ENCODE measurements at places on chromosomes 5 and 9.

DNA sequence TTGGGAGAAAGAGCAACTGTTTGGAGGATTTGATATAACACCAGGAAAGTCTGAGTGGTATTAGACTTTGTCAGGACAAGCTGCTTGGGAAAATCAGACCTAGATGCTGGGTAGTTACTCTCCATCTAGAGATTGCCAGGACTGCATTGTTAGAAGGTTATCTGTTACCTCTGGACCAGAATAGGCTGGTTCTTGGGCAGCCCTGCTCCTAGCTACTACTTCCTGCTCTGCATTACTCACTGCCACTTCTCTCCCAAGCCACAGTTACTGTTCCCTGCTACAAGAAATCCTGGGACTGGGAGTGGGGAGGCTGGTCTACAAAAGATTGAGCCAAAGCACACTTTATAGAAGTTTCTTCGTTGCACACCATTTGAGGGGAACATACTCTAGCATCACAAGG, 95.5 kb upstream of the KCNN2 start:
- no peak for DNase-seq

- no peak for DNase-seq
These were observed 34.4 kb upstream of the NSMF start for GRCh38 chr9:137493364-137494103.

DNA sequence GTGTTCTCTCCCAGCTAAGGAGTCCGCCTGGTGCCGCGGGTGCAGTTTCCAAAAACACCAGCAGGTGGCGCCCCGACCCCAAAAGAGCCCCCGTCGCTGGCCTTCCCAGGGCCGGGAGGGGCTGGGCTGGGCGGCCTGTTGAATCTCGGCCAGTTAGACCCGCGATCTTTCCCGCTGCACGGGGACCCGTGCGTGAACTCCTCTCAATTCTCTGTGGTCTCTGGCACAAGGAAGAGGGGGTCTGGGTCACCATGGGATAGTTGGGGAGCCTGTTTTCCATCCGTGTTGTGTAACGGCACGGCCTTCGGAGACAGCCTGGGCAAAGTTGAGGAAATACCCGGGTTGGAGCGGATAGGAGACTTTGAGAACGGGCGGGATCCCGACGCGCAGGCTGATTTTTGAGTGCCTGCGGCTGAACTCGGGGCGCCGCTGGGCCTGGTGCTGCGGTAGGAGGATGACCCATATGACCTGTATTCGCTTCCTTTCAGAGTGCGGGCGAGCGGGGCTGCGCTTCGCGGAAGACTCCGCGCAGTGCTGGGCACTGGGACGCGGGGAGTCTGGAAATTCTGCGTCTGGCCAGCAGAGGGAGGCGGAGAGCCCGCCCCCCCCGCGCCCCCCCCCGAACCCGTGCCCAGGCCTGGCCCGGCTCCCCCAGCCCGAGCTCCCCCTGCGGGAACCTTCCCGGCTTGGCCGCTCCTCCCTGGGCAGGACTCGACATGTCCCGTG, 7.9 kb upstream of the PSD2 start:
- no peak for DNase-seq

DNA sequence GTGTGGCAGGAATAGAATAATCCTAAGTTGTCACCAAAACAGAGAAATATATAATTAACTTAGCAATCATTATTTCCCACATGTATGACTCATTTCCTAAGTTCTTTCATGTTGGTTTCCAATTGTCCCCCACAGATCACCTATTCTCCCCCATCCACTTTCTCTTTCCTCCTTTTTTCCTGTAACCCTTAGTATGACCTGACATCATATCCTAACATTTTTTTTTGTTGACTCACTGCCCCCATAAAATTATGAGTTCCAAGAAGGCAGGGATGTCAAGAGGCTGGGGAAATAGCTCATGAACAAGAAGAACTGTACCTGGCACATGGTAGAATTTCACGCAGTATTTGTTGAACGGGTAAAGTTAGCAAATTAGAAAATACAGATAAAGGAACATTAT, 186.7 kb downstream of the DCP2 start:
- DNase-seq, result no peak

- DNase-seq, result no peak
These were observed 17.5 kb upstream of the DHFR start for GRCh38 chr5:80672140-80672736.

GRCh38 chr5:94407023-94407422, 211.4 kb downstream of the KIAA0825 start:
- DNase-seq, result no peak

DNA sequence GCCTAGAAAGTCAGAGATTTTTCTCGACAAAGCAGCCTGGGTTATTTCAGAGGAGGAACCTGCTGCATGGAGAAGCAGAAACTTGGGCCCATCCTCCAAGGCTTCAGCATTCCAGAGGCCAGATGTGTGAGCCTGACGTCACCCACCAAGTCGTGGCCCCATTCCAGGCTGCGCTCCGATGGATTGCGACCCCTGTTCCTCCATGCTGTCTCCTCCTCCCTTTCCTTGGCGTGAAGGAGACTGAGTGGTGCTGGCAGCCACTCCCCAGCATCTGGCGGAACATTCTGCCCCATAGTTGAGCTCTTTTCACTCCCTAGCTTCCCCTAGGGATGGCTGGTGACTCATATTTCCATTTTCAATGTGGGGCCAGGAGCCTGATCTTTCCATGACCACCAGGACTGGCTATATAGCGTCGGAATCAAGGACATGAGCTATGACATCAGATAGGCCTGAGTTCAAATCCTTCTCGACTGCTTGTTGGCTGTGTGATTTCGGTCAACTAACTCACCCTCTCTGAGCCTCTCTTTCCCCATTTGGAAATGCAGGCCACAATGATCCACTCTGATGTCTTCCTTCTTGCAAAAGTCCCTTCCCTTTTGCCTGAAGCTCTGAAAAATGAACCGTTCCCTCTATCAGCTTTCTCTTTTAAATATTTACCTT, 24.5 kb upstream of the DUSP1 start:
- no peak for DNase-seq

DNA sequence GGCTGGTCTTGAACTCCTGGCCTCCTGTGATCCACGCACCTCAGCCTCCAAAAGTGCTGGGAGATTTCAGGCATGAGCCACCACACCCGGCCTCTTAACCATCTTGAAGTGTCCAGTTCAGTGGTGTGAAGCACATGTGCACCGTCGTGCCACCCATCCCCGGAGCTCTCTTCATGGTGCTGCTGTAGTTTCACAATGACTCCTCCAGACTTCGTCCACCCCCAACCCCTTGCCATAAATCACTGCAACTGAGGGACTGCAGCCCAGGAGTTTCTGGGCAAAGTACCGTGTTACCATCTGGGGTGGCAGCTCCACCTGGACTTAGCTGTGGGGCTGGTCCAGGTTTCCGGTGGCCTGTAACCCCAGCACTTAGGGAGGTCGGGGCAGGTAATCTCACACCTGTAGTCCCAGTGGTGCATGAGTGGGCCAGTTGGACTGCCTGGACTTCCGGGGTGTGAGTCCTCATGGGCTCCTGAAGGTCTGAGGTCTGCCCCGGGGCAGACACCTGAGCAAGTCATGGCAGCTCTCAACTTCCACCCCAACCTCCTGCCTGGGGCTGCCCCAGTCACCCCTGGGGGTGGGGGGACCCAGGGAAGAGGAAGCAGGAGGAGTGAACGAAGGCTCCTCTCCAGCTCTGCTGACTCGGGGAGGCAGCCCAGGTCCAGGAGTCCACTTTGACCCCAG, 6.6 kb upstream of the N4BP3 start:
- DNase-seq, result no peak

DNA sequence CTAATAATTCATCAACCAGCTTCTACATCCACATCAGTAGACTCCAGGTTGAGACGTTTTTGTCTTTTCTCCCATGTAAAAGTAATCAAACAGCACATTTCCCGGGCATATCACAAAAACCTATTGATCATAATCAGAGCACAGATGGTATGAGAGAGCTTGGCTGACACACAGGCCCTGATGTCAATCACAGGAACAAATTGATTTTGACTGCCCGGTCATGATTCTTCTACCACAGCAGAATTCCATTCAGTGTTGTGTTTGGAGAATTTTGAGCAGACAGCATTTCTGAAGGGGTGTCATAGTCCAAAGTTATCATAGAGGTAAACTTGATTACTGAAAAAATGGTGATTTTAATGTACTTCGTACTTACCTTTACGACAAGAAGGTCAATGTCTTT, 351.1 kb downstream of the ZSWIM6 start:
- no peak for DNase-seq

DNA sequence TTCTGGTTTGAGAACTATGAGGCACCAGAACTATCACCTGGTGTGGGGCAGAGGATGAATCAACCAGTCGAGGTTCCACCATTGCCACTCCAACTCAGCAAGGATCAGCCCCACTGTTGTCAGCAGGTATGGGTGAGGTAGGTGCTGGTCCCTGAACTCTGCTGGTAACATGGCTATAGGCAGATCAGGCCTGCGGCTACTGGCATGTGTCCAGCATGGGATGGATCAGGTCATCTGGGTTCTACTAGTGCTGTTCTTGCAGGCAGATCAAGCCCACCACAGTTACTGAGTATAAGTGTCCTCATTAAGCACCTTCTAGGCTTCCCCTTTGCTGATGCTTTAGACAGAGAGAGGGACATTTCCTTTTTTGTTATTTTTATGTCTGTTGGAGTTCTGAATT, 71.7 kb downstream of the GABRA6 start:
- DNase-seq, result no peak

GRCh38 chr5:67792891-67793290, 422.7 kb upstream of the PIK3R1 start:
- DNase-seq, result no peak

GRCh38 chr5:54882841-54883240, 102.6 kb downstream of the ESM1 start:
- DNase-seq, result no peak

- no peak for DNase-seq
These were observed 113.3 kb upstream of the LHFPL2 start for GRCh38 chr5:78761840-78762239.

DNA sequence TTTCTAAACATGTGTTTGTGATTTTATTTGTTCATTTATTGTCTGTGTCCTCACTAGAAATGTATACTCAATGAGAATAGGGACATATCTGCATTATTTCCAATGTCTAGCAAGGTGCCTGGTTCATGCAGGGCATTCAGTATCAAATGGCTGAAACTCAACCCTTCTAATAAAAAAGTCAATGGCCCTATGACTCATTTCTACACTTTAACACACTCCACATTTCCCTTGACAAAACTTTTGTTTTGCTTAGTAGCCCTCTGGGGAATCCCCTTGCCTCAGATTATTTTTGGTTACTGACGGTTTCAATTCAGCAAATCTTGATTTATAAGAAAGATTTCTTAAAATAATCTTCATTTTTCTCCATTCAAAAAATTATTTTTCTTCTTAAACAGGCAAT, 206.0 kb upstream of the DMRTA1 start:
- no peak for DNase-seq

GRCh38 chr5:55564721-55565120, 30.0 kb upstream of the PLPP1 start:
- no peak for DNase-seq

GRCh38 chr5:93151896-93152295, 429.1 kb downstream of the NR2F1-AS1 start:
- no peak for DNase-seq

DNA sequence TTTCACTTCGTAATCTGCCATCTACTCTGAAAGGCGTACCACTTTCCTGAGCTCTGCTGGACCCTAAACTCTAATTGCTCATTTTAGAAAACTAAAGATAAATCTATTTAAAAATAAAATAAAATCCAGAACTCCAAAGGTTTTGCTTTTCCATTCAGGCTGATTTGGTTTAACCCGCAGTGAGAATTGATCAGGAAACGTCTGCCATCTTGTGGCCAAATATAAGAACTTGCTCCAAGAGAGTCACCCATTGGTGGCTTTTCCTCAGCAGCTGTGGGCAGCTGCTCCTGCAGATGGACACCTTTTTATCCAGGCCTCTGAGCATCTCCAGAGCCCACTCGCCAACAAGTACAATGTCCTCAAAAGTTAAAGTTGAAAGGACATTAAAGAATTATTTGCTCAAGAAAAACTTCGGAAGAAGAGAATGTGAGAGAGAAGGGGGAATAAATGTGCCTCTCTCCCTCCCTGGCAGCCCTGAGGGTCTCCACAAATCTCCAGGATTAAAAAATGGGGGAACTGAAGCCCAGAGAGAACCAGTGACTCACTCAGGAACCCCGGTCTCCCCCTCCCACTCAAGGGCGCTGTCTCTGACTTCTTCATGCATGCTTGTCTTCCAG, 4.1 kb downstream of the SAXO1 start:
- DNase-seq, result no peak

DNA sequence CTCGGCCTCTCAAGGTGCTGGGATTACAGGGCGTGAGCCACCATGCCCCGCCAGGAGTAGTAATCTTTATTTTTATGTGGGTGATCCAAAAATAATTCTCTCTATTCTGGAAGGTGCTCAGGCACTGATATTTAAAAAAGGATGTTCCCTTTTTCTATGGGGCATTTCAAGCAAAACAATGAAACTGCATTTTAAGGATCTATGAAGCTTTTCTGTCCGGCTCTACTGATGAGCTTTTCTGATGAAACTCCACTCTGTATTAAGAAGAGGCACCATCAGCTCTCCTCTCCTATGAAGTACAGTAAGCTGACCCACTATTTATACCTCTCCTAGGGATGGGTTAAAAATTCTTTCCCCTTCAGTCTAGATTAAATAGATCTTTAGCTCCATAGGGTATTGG, 7.4 kb downstream of the ADAM19 start:
- no peak for DNase-seq

DNA sequence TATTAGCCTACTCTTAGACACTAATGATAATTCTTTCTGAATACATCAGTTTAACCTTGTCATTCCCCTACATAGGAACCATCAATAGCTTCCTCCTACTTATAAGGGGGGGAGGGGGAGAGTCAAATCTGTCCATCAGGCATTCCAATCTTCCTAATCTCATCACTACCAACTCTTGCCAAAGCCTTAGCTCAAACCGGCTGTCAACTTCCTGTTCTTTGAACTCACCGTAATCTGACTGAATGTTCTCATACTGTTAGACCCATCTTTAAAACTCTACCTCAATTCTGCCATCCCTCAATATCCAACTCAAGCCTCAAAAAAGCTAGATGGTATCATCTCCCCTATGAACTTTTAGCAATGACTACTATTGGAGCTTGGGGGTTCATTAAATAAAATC, 41.9 kb upstream of the RNF38 start:
- no peak for DNase-seq

DNA sequence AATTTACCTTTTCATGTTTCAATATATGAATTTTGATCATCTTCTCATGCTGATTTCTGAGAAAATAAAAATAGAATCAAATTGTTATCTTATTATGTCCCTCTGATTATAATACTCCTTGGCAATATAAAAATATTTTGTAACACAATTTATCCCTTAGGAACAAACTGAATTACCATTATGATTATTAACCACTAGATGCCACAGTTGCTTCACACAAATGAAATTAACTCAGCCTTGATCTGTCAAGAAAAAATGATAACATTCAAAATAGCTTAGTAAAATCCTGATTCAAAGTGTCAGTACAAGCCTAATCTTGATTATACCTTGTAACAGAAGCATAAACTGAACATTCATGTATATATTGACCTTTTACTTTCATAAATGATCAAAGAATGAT, 4.8 kb upstream of the CHSY3 start:
- no peak for DNase-seq

- no peak for DNase-seq
These were observed 2.9 kb downstream of the SIGMAR1 start for GRCh38 chr9:34634551-34635248.

- DNase-seq, result no peak
These were observed 101.8 kb downstream of the SPRY4 start for GRCh38 chr5:142222866-142223558.
